ENCODE measurements at places on chromosomes 13 and 19.

DNA sequence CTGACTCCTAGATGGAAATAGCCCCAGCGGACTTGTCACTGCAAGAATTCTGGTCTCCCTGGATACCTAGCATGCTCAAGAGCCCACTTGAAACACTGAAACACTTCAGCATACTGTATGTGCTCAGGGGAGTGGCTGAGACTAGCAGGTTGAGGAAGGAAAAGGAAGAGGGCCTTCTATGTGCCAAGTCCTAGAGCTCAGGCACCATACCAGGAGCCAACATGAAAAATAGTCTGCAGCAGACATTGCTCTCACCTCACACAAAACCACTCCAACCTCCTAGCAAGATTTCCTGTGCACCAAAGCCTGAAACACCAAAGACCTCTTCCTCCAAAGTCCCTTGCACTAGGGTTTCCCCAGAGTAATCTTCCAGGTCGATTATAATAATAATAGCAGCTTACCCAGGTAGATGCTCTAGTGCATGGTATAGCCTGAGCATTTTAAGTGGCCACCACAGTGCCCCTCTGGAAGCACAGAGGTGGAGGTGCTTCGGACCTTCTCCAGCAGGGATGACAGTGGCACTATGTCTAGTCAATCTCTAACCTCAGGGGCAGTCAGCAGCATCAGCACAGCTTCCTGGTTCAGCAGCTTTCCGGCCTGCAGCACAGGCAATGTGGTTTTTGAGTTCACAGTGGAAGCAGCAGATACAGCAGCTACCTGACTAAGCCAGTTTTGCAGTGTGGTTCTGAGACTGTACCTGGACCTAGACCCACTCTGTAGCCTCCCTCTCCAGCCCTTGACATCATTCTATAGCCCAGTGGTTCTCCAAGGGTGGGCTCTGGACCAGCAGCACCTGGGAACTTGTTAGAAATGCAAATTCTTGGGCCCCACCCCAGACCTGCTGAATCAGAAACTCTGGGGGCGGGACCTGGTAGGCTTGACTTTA lies 45.6 kb upstream of the UBE2L5 start:
- DNase-seq: peak; percentile 54

- DNase-seq: no peak
Measured at GRCh38 chr13:38167164-38167822, 182.4 kb upstream of the UFM1 start.

DNA sequence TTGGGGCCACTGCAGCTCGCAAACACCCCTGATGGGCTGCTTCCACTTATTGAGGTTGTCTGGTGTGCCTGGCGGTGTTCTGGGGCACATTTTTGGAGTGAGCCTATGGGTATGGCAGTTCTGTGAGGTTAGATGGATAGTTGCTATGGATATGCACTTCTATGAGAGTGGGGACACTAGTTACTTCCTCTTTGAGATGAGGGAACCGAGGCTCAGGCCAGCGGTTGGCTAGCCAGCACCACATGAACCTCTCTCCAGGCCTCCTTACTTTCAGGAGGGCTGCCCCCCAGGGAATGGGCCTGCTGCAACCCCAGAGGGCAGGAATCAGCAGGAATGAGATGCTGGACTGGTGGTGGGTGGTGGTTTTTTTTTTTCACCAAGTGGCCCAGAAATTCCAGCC lies 13.5 kb upstream of the PRR19 start:
- DNase-seq: no peak

DNA sequence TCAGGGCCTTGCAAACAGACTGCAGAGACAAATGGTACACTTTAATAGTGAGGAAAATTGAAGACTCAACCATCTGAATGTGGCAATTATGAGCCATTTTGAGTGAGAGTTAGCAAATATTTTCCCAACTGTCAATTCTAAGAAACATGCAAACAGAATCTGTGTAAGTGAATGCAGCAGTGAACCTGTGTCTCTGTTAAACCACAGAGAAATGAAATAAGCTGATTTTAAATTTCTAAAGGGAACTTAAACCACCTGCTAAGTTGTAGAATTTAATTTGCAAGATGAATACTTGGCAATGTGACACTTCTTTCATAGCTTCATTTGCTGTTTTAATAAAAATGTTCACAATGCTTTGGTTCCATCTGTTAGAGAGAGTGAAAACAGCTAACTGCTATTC lies 42.0 kb upstream of the TDRD3 start:
- DNase-seq: no peak

GRCh38 chr19:38709671-38710415 lies 34.4 kb downstream of the CAPN12 start:
- DNase-seq: no peak

DNA sequence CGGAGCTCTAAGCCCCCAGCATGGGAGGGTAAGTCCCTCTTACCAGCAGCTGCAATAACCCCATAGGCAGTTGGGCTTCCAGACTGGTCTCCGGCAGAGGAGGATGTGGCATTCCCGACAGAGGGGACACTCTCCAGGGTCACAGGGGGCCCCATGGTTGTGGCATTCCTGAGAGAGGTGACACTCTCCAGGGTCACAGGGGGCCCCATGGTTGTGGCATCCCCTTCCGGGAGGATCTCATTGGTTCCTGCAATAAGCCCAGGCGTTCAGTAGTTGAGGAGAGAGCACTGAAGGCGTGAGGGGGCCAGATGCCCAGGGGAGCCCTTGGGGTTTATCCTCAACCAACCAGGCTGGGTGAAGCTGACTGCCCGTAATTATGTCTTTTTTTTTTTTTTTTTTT lies 5.4 kb downstream of the CD320 start:
- peak; percentile 26 for DNase-seq

DNA sequence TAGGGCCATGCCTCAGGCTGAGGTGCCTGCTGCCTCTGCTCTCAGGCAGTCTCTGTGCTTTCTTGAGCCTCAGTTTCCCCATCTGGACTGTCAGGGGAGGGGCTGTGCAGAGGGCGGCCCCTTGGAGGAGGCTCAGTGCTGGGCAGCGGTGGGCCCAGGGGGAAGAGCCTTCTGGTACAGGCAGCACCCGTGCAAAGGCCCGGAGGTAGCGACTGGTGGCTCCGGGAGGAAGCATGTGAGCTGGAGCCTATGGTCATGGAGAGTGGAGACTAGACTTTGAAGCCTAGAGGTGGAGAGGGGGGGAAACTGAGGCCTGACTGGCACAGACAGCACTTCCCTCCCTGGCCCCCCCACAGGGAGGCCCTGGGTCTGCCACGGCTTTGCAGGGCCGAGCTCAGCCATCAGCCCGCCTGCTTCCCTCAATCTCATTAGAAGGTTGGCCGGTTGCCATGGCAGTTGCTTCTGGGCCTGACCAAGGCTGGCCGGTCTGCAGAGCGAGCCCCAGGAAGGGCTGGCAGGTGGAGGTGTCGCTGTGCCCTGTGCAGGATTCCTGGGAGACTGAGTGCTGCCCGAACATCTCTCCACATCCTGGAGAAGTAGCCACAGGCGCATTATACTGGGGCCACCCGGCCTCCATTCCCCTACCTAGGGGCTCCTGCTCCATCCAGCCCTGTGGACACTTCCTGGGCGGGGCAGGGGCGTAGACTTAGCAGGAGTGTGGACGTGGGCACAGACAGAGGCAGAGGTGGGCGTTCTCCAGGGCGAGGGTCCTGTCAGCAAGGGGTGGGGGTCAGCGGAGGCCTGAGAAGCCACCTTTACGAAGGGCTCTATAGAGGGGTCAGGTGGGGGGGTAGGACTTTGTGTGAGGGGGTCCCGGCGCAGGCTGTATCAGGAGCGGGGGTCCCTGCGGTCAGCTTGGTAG lies 53.2 kb downstream of the CRTC1 start:
- no peak for DNase-seq

GRCh38 chr19:23098988-23099387 lies 17.8 kb upstream of the ZNF730 start:
- DNase-seq: no peak

GRCh38 chr19:46773018-46773399 lies 15.4 kb downstream of the SLC1A5 start:
- no peak for DNase-seq

GRCh38 chr13:46571189-46571908 lies 18.4 kb downstream of the LRCH1 start:
- no peak for DNase-seq

DNA sequence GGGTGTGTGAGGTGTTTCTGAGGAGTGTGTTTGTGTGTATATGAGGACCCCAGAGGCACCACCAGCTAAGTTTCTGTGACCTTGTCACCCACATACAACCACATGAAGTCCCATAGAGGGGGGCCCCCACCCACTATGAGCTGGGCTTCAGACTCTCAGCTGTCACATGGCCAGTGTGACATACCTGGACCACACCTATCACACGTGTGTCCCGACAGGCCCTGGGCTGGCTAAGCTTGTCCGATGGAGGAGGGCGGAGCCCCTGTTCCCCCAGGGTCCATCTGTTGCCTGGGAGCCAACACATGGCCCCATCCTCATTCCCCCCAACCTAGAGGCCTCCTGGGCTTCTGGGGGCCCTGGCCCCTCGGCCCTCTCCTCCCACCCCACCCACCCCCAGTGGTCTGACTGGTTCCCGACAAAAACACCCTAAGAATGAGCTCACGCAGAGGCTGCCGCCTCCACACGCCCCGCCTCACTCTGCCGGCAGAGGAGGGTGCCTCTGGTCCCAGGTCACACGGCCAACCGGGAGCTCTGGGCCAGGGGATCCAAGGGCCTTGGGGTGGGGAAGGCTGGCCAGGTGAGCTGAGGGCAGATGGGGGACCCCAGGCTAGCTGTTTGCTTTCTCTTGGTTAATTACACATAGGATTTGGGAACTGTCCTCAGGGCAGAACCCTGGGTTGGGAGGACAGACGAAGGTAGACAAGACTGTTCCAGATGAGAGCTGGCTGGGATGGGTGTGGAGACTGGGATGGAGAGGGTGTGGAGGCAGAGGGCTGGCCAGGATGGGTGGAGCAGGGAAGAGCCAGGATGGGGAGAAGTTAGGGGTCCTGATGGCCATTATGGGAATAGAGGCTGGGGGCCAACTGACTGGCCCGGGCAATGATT lies 4.3 kb downstream of the KLC3 start:
- DNase-seq: no peak

DNA sequence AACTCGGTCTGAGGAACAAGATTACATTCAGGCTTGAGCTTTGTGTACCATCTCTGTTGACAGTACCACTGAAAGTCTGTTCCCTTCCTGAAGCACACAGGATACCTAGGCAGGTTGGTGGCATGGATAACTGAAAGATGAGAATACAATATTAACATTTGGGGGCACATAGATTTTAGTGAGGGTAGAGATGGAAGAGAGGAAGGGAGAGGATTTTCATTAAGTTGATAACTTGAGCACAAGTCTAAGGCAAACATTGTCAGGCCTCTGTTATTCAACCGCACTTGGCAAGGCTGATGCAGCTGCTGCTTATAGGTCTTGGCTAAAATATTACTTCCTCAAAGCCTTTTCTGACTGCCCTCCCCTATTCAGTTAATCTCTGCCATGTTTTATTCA lies 10.9 kb downstream of the MIR17HG start:
- DNase-seq: no peak

DNA sequence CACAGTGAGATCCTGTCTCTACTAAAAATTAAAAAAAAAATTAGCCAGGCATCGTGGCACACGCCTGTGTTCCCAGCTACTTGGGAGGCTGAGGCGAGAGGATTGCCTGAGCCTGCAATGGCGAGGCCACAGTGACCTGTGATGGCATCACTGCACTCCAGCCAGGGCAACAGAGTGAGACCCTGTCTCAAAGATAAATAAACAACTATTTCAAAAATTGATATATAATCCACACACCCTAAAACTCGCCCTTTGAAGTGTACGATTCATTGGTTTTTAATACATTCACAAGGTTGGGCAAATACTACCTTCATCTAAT lies 12.1 kb upstream of the TICAM1 start:
- no peak for DNase-seq

- no peak for DNase-seq
Measured at GRCh38 chr13:72586518-72586917, 140.9 kb downstream of the MZT1 start.

DNA sequence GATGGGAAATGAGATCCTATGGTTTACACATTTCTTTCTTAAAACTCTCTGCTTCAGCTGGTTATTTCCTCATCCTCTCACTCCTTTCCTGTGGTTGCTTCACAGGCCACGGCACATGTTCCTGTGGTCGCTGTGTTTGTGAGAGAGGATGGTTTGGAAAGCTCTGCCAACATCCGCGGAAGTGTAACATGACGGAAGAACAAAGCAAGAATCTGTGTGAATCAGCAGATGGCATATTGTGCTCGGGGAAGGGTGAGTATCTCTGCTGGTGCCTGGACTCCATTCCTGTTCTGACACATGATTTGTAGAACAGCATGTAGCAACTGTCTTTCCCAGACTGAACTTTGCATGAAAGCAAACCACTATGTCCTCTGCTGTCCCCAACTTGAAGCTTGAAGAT lies 254.2 kb downstream of the ITGBL1 start:
- no peak for DNase-seq

DNA sequence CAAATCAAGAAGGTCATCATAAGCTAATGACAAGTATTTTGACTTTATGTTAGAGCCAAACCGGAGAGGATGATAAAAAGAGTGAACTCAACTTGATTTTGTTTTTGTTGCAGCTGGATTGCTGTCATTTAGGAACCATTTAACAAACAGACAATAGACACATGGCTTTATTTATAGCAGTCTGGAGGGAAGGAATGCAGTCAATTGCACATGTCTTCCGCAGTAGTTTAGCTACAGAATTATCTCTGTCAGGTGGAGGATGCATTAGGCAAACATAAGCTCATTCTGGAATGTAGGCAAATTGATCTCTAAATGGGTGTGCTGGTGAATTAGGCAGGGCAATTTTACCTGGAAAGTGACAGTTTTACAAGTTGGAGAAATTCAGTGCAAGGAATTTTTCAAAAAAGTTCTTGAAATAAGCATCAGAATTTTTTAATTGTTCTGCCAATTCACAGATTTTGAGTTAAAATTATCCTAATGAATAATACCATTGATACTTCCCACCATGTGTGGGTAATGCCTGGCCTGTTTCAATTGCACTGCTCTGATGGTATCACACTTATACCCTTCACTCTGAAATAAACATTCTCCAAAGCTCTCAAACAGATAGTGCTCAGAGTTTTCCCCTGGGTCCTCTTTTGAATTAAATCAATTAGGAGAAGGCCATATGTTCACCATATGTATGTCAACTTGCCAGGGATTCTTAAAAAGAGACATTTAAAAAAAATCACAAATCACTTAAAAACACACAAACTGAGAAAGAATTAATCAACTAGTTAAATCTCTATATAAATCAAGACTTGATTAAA lies 318.3 kb downstream of the NDFIP2 start:
- DNase-seq: no peak

GRCh38 chr13:113635709-113636108 lies 22.3 kb downstream of the ATP4B start:
- DNase-seq: no peak

GRCh38 chr13:91346850-91347201 lies 661 bp upstream of the MIR17HG start:
- DNase-seq: peak; percentile 47

DNA sequence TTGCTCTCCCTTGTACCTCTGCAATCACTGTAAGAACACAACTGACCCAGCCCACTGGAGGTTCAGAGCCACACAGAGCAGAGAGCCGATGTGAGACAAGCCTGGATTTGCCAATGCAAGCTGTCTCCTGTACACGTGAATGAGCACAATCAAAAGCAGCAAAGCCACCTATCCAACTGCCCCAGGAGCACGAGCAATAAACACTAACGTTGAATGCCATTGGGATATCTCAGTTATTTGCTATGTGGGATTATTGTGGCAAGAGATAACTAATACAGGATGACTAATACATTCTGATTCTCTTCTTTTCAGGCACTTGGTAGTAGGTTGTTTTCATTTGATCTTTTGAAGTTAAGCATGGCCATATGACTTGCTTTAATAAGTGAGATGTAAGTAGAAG lies 85.2 kb upstream of the FAM216B start:
- no peak for DNase-seq

GRCh38 chr13:43852923-43853404 lies 26.6 kb downstream of the CCDC122 start:
- no peak for DNase-seq
